ENCODE measurements at places on chromosomes 12 and 14.

- no peak for DNase-seq
Observed at GRCh38 chr12:3242199-3242863, 165.2 kb downstream of the TSPAN9 start.

DNA sequence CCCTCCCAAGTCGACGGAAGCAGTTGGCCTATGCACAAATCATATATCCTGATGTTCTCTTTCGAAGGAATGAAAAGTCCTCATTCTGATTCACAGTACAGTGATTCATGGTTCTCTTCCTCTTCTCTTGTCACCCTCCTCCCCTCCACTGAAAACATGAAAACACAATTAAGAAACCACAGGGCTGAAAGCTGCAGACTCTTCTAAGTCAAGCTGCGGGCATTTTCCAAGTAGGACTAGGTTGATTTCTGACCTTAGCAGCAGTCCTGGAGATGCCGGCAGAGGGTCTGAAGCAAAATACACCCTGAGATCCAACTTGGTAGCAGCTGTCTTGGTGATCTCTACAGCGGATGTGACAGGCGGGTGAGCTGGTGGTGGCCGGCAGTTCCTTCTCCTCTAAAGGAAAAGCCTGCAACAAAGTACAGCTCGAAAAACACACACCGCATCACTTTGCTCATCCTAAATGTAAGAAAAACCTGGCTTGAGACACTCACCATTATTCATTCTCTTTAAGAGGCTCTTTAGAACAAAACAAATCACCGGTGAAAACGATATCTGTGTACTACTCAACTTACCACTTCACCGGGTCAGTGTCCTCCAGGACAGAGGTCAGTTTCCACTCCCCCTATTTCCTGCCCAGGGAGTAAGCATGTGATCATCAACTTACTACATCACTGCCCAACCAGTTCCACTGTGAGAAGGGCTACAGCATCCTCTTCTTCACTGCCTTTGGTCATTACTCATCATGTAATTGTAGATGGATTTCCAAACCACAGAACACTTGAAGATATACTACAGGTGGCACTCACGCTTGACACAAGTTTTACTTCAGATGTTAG lies 6.0 kb downstream of the TMCC3 start:
- no peak for DNase-seq

DNA sequence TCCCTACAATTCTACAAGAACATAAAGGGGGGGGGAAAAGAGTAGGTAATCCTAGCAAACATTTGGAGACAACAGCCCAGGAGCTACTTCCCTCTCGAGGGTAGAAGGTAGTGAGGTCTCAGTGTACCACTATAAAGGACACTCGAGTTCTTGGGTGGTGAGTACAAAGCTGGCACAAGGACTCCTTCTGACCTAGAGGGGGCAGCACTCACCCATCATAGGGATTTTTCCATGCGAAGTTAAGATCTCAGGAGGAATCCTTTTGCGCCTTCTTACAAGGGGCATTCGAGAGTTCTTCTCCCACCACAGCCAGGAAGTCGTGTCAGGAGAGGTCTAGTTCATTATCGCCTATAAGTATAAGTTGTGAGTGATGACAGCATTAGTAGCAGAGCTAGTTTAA lies 200.2 kb upstream of the RBM19 start:
- DNase-seq = no peak

DNA sequence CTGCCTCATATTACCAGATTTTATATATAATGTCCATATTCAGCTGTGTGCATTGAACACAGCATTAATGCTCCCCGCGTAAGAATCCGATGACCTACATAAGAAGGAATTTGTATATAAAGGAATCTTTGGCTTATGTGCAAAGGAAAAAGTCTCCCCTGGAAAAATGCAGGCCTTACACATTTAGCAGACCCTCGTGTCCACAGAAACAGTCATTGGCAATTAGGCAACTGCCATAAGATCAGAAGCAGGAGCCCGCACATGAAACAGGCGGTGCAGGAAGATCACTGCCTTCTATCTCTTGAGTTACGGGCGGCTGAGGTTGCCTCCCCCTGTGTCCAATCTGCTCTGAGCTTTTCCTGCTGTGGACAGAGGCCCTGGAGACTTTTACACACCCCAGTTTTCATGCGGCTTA lies 63.2 kb upstream of the RFX4 start:
- DNase-seq = no peak

GRCh38 chr12:6603095-6603567 lies 4.0 kb downstream of the CHD4 start:
- no peak for DNase-seq

DNA sequence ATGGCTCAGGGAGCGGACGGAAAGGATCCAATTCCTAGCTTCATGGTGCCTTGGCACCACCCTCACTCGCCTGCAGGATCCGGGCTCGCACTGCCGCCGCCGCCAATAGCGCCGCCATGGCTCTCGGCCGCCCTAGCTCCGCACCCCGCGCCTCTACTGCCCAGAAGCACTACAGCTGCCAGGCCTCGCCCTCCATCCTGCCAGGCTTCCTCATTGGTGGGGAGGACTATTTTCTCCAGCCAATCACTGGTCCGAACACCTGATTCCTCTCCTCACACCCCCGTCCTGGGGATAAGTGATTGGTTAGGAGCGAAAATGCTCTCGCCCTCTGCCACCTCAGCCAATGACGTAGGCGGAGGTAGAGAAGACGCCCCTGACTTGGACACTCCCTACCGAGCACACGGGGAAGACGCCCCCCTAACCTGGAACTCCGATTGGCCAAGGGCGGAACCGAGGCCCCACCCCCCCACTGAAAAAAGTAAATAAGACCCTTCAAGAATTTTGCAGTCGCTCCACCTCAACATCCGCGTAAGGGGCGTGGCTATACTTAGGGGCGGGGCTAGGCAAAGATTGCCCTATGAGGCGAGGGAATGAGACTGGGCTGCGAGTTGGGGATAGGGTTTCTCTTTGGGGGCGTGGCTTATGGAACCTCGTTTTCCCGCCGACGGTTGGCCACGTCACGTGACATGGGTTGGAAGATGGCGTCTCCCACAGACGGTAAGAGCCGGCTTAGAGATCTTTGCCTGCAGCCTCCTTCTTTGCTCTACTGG lies at the start of the genes ALDH6A1 and LIN52:
TSS of gene ALDH6A1 (minus strand) at position 177 of the 770 bp plus-strand sequence. CDS start at position 118, 59 bp downstream.
TSS of gene LIN52 (plus strand) at position 680 of the 770 bp plus-strand sequence. CDS start at position 699, 19 bp downstream.
- peak; percentile 100 for DNase-seq

GRCh38 chr12:81224626-81225025 lies 146.7 kb downstream of the ACSS3 start:
- no peak for DNase-seq

GRCh38 chr12:52496590-52497071 lies 3.6 kb upstream of the KRT6A start:
- DNase-seq = no peak

GRCh38 chr12:15186597-15186996 lies 34.6 kb downstream of the RERG start:
- no peak for DNase-seq

DNA sequence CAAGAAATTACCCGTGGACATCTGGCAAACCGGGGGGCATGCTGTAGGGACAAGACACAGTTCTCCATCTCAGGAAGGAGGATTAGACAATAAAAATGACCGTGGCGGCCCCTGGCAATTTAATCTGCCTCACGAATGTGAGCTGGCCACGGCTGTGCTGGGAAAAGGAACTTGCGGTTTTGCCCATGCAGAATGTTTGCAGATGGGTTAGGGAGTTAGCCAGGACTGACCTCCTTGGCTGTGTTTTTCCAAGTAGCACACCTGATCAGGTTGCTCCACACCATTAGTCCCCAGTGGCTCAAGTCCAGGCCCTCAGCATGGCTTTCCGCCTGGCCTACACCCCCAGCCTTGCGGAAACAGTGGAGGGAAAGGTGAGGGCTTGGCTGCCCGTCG lies 20.8 kb downstream of the TPCN1 start:
- DNase-seq = no peak

DNA sequence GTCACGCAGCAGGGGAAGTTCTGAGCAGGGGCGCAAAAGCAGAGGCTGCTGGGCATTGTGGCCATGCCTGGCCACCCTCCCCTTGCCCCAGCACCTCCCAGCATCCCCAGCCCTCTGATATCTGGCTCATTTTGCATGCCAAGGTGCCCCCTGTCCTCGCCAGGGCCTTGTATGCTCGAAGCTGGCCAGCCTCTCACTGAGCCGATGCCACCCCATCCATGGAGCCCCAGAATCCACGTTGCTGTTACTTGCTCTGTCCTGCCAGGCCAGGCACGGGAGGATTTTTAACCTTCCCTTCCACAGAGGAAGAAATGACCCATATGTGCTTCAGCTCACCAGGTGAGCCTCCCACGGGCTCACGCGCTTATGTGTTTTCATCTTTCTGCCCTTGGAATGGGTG lies 413.4 kb downstream of the BCL11B start:
- no peak for DNase-seq

DNA sequence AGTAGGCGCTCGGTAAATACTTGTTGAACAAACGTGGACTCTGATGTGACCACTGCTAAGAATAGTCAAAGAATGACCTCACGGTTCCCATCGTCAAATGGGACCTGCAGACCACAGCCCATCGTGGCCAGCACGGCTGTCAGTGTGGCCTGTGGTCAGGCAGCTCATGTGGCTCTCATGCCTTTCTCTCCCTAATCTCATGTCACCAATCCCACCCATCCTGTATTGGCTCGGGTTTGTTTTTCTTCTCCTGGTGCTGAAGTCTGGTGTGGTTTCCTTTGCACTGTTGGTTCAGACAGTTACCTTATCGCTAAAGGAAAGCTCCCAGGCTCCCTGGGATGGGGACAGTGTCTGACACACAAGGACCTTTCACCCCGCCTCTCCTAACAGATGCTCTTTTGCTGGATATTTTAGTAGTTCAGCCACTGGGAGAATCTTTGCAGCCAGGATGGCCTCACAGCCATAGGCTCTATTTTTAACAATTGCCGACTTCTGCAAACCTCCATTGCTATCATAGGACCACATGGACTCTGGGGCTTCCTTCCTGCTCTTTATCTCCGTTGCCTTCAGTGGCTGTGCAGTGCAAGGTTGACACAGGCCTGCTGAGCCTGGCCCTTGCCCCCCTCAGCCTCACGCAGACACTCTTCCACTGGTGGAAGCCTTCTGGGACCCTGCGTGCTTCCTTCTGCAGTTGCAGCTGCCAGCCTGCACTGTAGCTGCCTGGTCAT lies 293.1 kb upstream of the FKBP4 start:
- DNase-seq = no peak

DNA sequence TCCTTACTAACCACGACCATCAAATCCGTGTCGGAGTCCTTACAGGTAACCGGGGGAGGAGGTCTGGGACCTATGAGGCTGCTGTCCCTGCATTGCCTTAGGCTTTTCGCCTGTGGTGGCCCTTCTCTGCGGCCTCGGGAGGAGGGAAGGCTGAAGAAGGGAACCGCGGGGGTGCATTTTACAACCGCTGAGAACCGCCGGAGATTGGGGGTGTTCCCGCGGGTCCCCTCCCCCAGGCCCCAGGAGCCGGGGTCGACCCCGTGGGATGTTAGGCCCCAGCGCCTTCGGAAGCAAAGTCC lies 549 bp downstream of the GPHN start:
- no peak for DNase-seq

DNA sequence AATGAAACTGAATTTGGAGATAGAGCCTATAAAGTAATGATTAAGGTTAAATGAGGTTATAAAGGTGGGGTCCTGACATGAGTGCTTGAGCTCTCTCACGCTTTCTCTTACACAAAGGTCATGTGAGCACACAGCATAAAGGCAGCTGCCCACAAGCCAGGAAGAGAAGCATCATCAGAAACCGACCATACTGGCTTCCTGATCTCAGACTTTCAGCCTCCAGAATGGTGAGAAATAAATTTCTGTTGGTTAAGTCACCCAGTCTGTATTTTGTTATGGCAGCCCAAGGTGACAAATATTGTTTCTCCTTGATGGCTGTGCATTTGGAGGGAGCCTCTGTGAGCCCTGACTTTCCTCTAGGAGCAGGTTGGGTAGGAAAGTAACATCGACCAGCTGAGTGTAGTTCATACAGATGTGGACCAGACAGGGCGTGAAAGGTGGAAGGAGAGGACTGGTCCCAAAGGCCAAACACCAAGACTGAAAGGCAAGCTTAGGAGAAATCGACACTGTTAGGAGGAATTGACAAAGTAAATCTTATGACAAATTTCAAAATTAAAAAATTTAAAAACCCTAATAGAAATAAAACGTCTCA lies 97.6 kb upstream of the SLC38A2 start:
- no peak for DNase-seq

DNA sequence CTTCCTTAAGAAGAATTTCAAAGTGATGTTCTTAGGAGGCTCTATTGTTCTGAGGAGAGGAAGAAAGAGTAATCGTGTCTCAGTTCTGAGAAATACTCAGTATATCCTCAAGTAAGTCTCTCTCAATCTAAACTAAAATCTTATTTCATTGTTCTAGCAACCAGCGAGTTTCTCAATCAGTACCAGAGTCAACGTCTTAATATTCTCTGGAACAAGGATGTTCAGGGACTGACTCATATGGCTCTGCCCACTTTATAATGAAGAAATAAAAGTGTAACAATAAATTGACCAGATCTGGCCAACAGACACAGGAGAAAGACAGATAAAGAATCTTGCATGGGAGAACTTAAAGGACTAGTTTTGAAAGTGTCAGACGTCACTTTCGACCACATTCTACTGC lies 469.8 kb upstream of the FLRT2 start:
- DNase-seq = no peak

DNA sequence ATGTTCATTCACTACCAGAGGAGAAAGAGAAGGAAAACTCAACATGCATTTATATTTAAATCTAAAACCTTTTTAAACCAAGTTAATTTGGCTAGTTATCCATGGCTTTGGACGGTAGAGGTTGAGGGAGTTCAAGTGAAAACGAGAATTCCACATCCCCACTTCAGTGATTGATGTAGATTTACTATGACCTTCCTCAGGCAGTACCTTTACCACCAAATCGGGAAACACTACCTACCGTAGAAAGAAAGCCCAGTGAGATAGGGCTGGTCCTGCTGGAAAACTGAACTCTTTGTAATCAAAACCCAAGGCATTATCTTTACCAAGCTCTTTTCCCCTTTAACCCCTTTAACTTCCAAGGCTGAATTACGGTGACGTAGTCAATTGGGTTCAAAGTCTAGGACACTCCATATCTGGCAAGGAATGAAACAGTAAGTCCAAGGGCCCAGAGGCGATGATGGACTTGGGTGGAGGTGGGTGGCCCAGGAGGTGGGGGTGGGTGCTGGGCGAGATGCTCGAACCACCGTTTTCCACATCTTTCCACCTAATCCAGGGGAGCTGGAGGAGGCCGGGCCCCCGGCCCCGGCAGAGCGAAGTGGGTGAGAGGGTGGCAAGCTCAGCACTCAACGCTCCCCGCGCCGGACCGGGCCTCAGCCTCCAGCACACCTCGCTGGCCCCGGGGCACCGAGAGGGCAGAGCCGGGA lies 618 bp downstream of the SEC23A start:
- no peak for DNase-seq

DNA sequence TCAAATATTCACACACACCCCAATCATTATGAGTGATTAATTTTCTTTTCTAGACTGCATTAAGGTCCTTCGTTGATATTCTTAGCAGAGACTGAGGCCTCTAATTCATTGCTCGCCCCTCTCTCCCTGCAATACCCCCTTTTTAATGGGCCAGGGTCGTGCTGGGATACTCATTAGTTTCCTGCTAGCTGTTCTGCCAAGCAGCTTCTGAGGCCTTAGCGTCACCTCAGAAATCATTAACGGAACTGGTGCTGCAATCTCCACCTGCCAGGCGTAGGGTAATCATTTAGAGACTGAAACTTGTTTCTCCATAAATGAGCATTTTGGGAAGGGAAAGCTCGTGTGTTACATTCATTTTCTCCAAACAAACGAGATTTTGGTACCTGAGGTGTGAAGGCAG lies 1054.7 kb downstream of the GALC start:
- DNase-seq = no peak
